ENCODE measurements at places on chromosomes 3 and 15.
A peak's percentile ranks its signal among the peaks of the same experiment; 100 is the strongest.

DNA sequence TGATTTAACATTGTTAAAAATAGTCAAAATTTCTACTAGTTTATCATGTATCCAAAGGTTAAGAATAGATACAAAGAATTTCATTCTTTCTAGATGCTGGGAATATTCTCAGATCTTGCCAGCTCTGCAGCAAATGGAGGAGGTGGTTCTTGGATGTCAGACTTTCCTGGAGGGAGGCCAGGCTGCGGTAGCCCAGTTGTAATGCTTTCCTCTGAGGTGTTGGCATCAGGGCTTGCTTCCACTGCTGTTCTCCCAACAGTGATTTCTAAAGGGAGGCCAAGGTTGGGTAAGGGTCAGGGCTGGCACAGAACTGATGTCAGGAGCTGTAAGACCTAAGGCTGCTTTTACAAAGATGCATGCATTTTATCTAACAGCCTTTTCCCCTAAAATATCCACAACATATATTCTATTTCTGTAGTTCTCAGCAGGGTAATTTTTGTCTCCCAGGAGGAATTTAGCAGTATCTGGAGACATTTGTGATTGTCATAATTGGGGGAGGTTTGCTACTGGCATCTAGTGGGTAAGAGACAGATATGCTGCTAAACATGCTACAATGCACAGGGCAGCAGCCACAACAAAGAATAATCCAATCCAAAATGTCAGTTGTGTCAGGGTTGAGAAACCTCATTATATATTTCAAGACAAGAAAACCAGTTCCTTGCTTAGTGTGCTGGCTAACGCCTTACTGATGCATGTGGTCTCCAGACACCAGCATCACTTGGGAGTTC is 42.0 kb upstream of the SPTSSB start:
- no peak for DNase-seq

GRCh38 chr15:58159827-58160386 is 21.7 kb downstream of the AQP9 start:
- no peak for DNase-seq

DNA sequence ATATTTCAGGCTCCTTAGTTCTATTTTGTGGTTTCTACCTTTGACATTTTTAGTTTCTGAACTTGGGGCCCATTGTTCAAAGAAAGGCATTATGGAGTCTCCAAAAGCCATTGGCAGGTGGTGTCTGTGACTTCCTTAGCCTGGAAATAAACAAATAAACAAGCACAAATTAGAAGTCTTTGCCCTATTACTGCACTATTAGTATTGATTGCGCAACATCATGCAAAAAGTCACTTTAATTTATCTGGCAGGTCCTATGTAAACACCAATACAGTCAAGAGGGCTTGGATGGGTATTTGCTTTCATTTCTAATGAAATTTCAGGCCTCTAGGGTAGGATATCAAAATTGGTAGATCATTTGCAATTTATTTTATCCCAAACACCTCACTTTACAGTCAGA is 85.6 kb downstream of the LPP start:
- no peak for DNase-seq

DNA sequence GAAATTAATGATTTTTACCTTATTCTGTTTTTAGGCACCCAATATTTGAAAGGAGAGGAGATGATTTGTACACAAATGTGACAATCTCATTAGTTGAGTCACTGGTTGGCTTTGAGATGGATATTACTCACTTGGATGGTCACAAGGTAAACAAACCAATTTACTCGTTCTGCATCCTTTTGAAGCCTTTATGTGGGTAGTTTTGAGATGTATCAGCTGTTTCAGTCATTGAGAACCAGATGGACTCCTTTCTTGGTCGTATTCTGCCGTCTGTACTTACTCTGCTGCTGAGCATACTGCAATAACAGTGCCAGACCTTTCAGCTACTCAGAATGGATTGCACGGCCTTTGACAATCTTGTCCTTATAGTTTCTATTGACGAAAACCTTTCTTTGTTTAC is 13.3 kb downstream of the DNAJB11 start:
- no peak for DNase-seq

DNA sequence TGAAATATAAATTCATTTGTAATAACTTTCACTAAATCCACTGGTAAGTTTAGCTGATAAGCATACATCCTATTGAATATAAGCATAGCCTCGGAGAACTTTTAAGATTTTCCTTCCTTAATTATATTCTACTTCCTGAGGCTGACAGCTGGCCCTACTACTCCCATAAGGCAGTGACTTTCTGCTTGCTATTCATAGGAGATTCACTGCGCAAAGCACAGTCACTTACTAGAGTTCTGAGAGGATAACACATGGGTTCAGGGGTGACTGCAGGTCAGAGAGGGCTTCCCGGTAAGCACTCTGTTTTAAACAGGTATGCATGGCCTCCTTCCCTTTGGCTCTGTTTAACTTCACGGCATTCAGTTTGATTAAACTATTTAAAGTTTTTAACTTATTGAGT is 75.8 kb downstream of the FAIM start:
- no peak for DNase-seq

GRCh38 chr15:66741646-66742045 is 39.6 kb downstream of the SMAD6 start:
- DNase-seq, result no peak

DNA sequence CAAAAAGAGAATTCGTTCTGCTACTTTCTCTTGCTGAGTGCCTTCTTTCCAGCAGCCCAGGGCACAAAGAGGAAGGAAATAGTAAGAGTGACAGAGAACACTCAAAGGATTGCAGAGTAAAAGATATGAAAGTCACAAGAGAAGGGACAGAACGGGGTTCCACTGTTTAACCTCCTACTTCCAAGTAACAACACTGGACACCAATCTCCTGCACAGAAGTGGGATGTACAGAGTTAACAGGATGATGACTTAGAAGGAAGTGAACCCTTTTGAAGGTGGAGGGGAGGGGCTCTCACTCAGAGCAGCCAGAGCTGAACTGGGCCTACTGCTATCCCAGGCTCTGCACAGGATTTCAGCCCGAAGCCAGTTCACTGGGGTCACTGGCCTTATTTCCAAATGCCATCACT is 130.1 kb upstream of the PRICKLE2 start:
- DNase-seq, result no peak

GRCh38 chr15:52011711-52012144 is 7.3 kb upstream of the MAPK6 start:
- no peak for DNase-seq

GRCh38 chr3:149243540-149243939 is 21.9 kb upstream of the CP start:
- DNase-seq, result no peak

GRCh38 chr3:101611023-101611422 is 37.0 kb downstream of the PCNP start:
- no peak for DNase-seq

- no peak for DNase-seq
Observed at GRCh38 chr3:130894986-130895280, 1.0 kb downstream of the ATP2C1 start.

GRCh38 chr3:109640146-109640652 is 302.9 kb upstream of the DPPA4 start:
- DNase-seq, result no peak

DNA sequence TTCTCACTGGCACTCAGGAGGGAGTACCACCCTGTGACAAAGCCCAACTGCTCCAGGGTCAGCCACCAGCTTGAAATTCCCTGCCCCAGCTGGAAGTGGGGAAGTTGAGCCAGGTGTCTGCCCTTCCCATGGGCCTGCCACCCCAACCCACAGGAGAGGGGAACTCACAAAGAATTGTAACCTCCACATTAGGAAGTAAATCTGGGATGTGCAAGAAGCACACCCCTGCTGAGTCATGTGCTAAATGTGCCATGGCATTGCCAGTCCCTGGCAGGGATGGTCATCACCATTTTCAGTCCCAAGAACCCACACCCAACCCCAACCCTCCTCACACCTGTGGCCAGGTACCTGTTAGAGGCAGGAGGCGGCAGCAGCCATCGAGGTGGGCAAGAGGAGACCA is 165.2 kb upstream of the THBS1 start:
- DNase-seq, result no peak

- no peak for DNase-seq
Observed at GRCh38 chr15:48805591-48805990, 5.3 kb downstream of the CEP152 start.

GRCh38 chr3:12744326-12744725 is 14.7 kb downstream of the TMEM40 start:
- no peak for DNase-seq

DNA sequence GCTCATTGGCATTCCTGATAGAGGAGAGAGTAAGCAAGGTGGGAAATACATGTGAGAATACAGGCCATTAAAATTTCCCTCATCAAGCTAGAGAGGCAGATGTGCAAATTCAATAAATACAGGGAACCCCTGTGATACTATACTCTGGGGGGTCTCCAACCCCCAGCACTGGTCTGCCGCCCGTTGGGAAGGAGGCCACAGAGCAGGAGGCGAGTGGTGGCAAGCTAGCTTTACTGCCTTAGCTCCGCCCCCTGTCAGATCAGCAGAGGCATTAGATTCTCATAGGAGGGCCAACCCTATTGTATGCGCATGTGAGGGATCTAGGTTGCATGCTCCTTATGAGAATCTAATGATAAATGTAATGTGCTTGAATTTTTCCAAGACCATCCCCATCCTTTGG is 97.1 kb upstream of the PLSCR5 start:
- no peak for DNase-seq

DNA sequence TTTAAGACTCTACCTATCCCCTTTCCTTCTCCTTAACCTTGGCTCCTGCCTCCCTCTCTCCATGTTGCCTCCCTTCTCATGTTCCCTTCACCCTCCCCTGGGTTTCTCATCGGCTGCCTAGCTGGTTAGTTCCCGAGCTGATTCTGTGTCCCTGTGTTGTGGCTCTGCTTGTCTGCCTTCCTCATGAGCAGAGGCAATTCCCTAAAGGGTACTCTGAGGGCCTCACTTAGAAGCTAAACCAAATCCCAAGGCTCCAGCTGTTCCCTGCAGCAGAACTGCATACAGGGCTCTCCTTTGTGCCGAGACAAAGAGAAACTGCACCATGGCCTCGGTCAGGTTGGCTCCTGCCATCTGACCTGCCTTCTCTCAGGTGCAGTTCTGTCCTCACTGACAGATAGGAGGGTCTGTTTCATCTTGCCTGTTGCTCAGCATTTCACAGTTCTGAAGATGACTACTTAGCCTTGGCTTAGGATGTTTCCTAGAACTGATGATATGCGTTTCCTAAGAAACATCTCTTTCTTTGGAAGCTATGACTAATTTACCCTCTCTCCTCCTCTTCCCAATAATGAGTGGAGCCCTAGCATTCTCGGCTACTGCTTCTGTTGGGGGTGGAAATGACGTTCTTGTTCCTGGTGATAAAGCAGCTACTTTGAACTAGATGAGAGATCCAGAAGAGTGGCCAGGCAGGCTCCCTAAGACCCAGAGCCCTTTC is 27.1 kb downstream of the DUOX1 start:
- no peak for DNase-seq

GRCh38 chr3:193944518-193944884 is 191.4 kb upstream of the HES1 start:
- no peak for DNase-seq

GRCh38 chr3:142086581-142087090 is 62.7 kb downstream of the TFDP2 start:
- DNase-seq, result no peak

DNA sequence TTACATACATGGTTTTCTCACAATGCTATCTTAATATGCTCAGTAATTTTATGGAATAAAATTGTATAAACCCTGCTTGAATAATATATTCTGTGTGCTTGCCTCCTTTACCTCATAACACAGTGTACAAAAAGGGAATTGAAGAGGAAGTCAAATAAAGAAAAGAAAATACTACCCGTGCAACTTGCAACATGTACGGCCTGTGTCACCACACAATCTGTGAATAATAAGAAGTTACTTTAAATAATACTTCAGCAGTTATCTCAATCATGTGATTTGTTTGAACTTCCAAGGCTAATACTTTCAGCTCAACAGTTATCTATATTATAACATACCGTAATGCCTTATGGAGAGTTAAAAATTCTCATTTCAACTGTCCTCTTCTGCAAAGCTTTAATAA is 58.1 kb upstream of the SATB1 start:
- DNase-seq, result no peak

- no peak for DNase-seq
Observed at GRCh38 chr3:171671709-171672108, 138.6 kb downstream of the PLD1 start.

DNA sequence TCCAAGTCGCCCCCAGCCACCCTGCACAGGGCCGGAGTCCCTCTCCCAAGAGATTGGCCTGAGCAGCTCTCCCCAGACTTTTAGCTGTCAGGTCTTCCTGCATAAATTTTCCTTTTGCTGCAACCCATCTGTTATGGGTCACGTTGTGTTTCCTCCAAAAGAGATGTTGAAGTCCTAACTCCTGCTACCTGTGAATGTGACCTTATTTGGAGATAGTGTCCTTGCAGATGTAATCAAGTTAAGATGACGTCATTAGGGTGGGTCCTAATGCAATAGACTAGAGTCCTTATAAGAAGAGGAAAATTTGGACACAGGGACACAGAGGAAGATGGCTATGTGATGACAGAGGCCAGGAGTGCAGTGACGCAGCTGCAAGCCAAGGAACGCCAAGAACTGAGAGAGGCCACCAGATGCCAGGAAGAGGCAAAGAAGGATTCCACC is 13.2 kb upstream of the SLC6A6 start:
- DNase-seq, result no peak

DNA sequence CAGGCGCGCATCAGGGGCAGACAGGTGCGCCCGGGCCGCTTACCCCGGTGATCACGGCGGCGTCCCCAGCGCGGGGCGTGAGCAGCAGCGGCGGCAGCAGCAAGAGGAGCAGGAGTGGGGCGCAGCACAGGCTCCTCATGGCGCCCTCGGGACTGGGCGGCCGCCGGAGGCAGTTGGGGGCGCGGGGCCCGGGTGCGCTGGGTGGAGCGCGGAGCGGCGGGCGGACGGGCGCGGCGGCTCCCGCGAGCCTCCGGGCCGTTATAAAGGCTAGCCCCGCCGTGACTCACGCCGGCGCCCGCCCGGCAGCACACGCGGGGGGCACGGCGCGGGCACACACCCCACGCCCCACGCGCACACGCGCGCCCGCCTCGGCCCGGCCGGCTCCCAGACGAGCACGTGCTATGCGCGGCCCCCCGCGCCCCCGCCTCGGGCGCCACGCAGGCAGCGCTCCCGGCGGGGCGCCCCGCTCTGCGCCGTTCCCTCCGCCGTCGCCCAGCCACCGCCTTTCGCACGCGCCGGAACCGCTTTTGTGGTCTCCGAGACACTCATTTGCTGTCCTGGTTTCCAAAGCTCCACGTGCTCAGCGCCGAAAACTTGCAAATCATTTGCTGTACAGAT is at the start of gene PROK2:
Gene PROK2, minus strand, starts transcription at position 235 of the 618 bp plus-strand sequence. Its CDS starts 96 bp downstream, at position 139.
- DNase-seq, result peak; percentile 20

- DNase-seq, result no peak
Observed at GRCh38 chr3:42725454-42725853, 22.9 kb upstream of the HHATL start.

- no peak for DNase-seq
Observed at GRCh38 chr3:177978946-177979345, 557.3 kb upstream of the KCNMB2 start.

DNA sequence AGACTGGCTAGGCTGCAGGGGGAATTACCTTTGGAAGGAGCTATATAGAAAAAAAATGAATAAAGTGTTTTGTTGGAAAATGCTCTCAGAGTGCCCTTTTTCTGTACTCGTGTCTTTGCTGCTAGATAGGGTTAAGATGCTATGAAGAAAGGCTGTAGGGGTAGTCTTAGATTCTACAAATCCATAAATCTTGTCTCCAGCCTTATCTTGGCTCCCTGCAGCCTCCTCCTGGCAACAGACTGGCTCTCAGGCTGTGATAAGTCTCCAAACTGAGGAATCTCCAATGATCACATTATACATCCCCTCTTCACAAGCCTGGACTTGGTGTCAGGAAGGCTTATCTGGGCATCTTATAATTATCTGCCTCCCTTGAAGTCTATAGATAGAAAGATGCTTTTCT is 9.3 kb downstream of the LPCAT4 start:
- no peak for DNase-seq

- DNase-seq, result no peak
Observed at GRCh38 chr15:52158084-52158765, 33.0 kb downstream of the GNB5 start.

Data from activated B cell treated with CpG ODN at 0.5 μM for 24 hours (primary cell).